ENCODE measurements at places on chromosomes 7 and 10.

- no peak for DNase-seq
Observed at GRCh38 chr10:84292502-84292901, 35.9 kb upstream of the CCSER2 start.

- no peak for DNase-seq
Observed at GRCh38 chr10:21167288-21168010, 270.3 kb upstream of the NEBL start.

- DNase-seq, result no peak
Observed at GRCh38 chr7:44603193-44603592, 3.2 kb upstream of the OGDH start.

DNA sequence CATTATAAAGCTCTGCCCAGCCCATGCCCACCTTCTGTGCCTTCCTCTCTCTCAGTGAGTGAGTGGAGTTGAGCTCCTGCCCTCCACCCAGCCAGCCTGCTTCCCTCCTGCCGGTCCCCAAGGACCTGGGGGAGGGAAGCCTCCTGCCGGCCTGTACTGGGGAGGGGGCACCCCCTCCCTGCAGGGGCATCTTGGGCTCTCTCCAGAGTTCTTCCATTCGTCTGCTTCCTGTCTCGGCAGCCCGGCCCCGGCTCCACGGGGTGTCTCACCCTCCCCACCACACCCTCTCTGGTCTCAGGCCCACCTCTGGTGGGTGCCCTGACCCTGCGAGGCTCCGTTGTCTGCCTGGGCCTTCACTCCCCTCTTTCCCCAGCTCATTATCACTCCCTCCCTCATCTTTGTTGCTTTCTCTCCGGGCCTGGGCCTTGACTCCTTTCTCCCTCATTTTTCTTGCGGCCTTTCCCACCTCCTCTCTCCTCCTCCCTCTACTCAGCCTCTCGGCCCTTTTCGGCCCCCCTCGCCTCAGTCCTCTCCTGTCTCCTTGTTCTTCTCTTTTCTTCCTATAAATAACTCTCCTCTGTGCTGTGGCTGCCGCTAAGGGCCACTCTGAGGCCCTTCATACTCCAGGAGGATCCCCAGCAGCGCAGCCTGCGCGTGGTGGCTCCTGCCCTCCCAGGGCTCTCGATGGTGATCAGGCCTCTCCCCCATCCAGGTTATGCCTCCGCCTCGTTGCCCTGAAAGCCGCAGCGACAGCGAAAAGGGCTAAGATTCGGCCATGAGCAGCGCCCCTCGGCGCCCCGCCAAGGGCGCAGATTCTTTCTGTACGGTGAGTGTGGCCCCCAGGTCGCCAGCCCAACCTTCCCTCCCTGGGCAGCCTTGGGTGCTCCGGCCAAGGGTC, 2.1 kb downstream of the SLC4A2 start:
- no peak for DNase-seq

- no peak for DNase-seq
Observed at GRCh38 chr7:71096351-71096750, 35.6 kb upstream of the GALNT17 start.

GRCh38 chr10:89503652-89504370, 31.6 kb downstream of the SLC16A12 start:
- DNase-seq, result peak; percentile 53

DNA sequence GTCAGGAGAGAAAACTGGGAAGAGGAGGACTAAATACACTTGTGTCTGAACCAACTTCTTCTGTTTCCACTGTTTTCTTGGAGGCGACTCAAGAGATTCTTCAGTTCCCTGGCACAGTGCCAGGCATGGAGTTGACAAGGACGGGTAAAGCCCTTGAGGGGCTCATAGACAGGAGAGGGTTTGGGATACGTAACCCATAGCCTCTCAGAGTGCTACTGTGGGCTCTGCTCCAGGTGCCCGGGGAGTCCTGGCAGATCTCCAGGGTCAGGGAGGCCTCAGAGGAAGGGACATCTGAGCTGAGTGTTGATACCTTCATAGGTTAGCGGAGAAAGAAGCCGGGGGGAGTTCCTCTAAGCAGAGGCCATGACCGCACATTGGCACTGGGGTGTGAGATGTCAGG, 42.0 kb downstream of the GALNT17 start:
- DNase-seq, result no peak

- DNase-seq, result no peak
Observed at GRCh38 chr10:13396369-13396768, 48.3 kb upstream of the SEPHS1 start.

GRCh38 chr10:36778651-36779050, 346.7 kb upstream of the ANKRD30A start:
- no peak for DNase-seq

- DNase-seq, result no peak
Observed at GRCh38 chr7:145884716-145885514, 231.7 kb upstream of the CNTNAP2 start.

GRCh38 chr10:109616359-109616980, 306.8 kb downstream of the XPNPEP1 start:
- no peak for DNase-seq
